ENCODE measurements at places on chromosomes 5 and 9. TPM values are rescaled to one million over a fixed set of nuclear protein-coding genes. Genes with fewer than 3 reads are reported as not detected.

The TPM2 gene
- 227 TPM for polyA plus RNA-seq

The AQP3 gene
- polyA plus RNA-seq, result 20.2 TPM

The PCDHGA11 gene
- 0.23 TPM for polyA plus RNA-seq

The MARCOL gene
- not detected for polyA plus RNA-seq

The MYOZ3 gene
- polyA plus RNA-seq, result 0.28 TPM
